ENCODE measurements at places on chromosomes 16 and 17.

GRCh38 chr17:43352579-43353331 lies 46.0 kb upstream of the ARL4D start:
- no peak for DNase-seq

DNA sequence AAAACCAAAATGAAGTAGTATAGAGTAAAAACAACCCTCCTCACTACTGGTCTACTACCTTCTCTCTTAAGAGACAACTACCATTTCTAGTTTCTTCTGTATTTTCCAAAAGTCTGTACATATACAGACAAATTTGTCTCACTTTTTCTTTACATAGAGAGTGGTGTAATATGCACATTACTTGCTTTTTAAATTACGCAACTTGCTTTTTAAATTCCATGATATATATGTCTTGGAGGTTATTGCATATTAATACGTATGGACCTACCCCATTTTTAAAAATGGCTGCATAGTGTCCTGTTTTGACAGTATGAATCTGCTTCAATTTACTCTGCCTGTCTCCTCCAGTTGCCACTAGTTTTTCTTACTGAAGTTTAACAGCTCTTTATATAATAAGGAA lies 42.5 kb upstream of the AQP8 start:
- DNase-seq: no peak

GRCh38 chr17:76440751-76441362 lies 12.1 kb downstream of the UBE2O start:
- DNase-seq: no peak

DNA sequence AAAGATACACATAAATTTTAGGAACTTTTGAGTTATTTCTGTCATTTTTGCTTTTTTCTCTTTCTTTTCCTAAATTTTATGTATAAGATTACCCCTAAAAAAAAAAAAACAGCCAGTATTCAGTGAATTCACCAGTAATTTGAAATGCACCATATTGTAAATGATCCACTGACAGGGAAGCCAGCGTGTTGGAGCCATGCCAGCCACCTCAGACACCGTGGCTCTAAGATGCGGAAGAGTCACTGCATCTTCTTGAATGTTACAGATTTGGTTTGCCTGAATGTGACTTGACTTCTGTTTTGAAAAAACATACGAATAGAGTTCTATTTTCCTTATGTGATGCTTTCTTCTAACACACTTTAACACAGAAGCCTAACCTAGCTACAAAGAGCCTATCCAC lies 37.4 kb downstream of the CLUAP1 start:
- DNase-seq: no peak

- DNase-seq: peak; percentile 52
Measured at GRCh38 chr17:40086150-40087044, 14.0 kb downstream of the NR1D1 start.

DNA sequence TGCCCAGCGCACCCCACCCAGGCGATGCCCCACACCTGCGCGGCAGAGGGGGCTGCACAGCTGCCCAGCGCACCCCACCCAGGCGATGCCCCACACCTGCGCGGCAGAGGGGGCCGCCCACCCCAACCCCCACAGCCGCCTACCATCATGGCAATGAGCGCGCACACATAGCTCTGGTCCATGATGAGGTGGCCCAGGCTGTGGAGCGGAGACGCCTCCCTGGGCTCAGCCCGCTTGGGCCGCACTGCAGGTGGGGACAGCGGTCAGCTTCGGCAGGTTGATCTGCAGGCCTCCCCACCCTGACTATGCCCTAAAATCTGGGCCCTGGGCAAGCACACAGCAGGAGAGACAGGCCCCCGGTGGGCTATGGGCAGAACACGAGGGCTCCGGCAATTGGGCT lies 30.2 kb downstream of the CTU2 start:
- DNase-seq: no peak

DNA sequence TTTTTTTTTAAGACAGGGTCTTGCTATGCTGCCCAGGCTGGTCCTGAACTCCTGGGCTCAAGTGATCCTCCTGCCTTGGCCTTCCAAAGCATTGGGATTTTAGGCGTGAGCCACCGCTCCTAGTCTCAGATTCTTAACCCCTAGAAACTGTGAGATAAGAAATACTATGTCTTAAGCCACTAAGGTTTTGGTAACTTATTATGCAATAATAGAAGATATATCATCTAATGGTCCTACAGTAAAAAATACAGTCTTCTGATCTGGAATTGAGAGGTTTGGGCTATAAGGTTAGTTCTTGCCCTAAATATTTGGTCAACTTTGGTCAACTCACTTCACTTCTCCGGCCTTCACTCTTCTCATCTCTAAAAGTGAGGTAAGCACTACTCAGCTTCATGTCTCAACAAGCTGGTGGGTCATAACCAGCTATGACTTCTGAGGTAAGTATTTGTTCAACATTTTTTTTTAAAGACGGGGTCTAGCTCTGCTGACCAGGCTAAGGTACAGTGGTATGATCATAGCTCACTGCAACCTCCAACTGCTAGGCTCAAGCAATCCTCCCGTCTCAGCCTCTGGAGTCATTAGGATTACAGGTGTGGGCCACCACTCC lies 14.7 kb downstream of the RAD51D start:
- DNase-seq: no peak

DNA sequence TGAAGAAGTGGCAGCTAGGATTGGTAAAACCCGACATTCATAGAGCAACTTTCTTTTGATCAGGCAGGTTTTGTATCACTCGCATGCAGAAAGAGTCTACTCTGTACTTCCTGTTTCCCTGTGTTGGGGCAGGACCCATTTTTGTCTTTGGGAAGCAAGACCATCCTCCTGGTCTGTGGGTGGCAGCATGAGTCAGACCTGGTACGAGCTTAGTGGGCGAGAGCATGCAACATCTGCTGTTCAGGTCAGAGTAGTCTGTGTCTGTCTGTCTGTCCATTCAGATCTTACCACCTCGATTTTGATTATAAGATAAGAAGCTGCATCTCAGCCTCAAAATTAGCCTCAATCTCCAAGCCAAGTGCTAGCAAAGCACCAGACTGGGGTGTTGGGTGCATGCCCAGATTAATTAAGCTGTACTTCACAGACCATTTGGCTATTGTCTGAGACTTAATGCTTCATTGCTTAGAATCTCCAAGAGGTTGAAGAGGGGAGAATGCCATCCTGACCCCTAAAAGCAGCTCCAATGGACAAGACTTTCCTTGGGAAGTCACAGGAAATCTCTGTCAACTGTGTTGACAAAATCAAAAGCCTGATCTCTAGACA lies 110.9 kb downstream of the XYLT1 start:
- DNase-seq: no peak

DNA sequence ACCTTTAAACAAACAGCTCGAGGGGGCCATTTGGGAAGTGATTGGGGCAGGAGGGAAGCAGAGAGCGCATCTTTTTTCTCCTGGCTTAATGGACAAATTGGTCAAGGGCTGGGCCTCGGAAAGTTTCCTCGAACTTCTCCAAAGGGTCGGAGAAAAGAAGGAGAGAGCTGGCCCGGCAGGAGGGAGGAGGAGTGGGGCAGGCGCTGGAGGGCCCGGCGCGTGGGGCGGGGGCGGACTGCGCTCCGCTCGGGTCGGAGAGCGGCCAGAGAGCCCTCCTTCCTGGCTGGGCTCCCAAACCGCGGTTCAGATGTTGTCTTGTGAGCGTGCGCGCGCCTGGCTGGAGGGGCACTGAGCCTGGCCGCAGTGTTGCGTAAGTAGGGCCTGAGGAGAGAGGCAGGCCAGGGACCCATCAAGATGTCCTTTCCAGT lies 1.2 kb downstream of the MMP2 start:
- DNase-seq: no peak

GRCh38 chr17:8192070-8192815 lies 2.3 kb upstream of the BORCS6 start:
- peak; percentile 97 for DNase-seq

DNA sequence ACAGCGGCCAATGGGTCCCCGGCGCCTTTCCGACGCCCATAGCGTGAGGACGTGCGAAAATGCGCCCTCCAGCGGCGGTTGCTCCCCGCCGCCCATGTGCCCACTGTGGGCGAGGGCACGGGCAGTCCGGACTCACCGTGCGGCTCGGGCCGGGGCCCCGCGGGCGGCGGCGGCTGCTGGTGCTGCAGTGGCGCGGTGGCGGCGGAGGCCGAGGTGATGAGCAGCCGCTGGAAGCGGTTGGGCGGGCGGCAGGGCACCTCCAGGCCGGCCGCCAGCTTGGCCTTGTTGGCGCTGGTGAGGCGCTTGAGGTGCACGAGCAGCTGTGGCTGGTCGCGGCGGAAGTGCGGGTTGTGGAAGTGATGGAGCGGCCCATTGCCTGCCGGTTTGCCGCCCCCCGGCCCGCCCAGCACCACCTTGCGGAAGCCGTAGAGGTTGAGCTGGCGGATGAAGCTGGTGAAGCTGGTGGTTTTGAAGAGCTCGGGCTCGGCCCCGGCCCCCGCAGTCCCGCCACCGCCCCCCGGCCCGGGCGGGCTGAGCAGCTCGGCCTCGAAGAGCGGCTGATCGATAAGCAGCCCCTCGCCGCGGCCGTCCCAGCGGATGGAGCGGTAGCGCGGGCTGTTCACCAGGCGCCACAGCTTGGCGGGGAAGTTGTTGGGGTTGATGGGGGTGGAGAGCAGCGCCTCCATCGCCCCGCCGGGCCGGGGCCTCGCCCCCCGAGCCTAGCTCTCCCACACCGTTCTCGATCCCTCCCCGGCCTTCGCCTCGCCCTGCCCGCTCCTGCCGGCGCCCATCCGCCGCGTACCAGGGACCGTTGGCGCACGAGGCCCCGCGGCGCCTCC lies at the start of gene HSF5:
HSF5 (minus strand) TSS at position 820 of the 839 bp plus-strand sequence; CDS start at position 686, 134 bp downstream.
- DNase-seq: no peak

DNA sequence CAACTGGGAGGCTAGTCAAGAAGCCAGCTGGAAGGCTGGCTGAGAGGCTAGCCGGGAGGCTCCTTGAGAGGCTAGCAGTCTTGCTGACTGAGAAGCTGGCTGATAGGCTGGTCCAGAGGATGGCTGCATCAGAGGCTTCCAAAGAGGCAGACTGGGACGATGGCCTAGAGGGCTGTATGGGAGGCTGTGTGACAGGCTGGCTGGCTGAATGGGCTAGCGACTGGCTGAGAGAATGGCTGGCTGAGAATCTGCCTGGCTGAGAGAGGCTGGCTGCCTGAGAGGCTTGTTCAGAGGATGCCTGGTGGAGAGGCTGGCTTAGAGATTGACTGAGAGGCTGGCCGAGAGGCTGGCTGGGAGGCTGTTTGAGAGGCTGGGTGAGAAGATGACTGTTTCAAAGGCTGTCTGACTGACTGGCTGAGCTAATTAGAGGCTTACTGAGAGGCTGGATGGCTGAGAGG lies 34.8 kb upstream of the ACSM2B start:
- DNase-seq: no peak

DNA sequence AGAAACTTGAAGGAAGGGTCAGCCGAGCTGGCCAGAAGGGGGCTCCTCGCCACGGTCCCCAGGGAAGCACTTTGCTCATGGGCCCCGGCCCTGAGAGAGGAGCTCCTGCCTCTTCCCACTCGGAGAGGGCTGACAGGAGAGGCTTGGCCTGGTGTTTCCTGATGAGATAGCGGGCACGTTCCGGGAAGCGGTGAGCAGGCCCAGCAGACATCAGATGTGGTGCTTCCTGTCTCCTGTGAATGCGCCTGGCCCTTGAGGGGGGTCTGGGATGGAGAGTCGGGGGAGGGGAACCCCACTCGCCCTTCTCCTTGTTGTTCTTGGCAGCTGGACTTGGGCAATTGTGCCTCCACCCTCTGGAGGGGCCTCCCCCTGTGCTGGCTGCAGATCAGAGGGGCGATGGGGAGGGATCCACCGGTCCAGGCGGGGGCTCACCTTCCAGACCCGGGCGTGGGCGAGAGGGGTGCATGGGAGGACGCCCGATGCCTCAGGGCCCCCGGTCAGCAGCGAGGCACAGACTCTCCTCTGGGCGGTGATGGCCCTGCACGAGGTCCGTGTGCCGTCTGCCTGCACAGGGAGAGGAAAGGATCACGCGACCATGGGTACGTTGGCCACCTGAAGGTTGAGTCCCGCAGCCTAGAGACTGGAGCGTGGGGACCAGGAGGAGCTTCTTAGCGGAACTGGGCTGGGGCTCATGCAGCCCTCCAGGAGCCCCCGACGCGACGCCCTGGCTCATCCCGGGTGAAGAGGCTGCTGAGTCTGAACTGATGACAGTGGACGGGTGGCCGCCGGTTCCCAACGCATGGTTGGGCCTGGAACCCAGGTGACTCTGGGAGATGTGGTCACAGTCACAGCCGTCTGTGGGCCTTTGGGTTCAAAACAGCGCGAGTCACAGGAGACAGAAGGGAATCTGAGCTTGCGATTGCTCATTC lies 25.4 kb downstream of the METRNL start:
- DNase-seq: no peak

DNA sequence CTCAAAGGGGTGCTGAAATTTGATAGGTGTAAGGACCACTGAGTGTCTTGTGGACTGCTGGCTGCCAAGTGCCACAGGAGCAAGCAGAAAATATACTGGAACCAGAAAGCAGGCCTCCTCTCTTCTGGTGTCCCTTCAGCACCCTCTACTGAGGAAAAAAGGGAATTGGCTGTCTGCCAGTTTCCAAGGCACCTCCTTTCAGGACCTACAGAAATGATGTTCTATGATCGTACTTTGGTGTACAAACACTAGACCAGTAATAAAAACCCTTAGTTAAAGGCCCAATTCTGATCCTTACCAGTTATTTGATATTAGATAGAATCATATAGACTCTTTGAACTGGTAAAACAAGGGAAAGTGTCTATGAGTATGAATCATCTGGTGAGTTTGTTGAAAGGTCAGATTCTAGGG lies 35.8 kb upstream of the BCAS3 start:
- DNase-seq: peak; percentile 91

- no peak for DNase-seq
Measured at GRCh38 chr17:4973256-4974114, 5.9 kb upstream of the SPAG7 start.

DNA sequence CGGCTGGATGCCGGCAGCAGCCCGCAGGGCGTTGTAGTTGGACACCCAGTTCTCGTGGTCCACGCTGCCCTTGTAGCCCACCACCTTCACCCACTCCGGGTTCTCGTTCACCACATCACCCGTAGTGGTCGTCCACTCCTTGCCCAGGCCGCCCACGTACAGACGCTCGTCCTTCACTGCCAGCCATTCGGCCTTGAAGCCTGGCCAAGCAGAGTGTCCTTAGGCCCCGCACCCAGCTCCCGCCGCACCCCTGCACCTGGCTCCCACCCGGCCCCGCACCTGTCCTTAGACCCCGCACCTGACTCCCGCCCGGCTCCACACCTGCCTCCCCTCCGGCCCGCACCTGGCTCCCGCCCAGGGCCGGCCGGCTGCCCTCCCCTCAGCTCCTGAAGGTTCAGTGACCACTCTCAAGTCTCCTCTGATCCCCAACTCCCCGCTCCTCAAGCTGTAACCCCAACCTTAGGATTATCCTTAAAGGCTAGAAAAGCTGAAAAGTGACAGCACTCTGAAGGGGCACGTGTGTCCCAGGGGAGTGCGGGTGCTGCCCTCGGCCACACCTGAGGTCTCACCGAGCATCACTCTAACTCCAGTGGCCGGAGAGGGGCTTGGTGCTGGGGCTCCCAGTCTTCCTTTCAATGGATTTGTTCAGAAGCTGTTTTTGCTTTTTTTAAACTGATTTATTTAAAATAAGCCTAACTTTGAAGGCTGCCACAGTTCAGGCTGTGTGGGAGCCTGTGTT lies 14.4 kb downstream of the CANT1 start:
- DNase-seq: no peak

Measured in ACHN (cell line).